HuH-7.5 (cell line): ENCODE measurements at places on chromosomes 11 and 22.

DNA sequence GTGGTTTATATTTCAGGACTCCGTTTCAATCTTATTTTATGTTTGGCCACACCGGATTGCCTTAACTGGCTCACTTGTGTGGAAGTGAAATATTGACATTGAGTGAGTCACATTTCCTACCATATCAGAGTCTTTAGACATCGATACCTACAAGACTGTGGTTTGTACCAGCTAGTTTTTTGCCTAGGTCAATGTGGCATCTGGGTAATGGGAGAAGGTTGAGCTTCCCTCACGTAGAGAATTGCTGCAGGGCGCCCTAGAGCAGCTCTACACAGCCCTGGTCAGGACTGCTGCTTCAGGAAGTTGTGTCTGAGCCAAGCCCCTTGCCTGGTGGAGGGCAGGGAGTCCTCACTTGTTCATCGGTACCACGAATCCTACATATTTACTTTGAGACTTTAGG, 1.6 kb downstream of the GRAMD1B start:
- no peak for DNase-seq

- DNase-seq = no peak
These were observed 291.6 kb downstream of the BUD13 start for GRCh38 chr11:116481126-116481675.

DNA sequence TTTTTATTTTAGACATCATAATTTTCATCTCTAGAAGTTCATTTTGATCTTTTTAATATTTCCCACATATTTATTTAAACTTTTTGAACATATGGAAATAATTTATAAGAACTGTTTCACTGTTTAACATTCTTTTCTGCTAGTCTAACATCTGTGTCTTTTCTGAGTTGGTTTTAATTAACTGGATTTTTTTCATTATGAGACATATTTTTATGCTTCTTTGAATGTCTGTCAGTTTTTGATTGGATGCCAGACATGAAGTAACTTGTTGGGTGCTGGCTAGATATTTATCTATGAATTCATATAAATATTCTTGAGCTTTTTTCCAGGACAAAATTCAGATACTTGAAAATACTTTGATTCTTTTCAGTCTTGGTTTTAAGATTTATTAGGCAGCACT, 317.8 kb upstream of the NCAM1 start:
- no peak for DNase-seq

GRCh38 chr11:87173185-87174039, 135.7 kb downstream of the TMEM135 start:
- no peak for DNase-seq

DNA sequence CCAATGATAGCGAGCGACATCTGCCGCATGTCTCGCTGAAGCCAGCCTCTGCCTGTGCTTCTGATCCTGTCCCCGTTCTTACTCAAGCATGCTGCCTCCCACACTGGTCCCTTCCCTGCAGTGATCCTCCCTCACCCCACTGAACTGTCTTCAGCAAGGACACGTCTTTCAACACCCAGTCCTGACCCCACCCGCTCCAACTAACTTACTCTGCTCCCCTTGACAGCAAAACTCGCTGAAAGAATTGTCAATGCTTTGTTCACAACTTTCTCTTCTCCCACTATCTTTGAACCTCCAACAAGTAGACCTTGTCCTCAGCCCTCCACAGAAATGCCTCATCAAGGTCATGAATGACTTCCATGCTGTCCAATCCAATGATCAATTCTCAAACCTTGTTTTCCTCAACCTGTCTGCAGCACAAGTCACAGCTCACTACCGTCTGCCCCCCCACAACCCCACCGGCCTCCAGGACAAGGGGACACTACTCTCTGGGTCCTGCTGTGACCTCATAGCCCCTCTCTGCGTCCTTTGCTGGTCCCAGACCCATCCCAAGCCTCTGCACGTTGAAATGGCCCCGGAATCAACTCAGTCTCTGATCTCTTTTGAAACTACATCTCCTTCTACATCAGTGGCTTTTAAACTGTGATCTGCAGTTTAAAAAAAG, 108.0 kb downstream of the MICAL3 start:
- DNase-seq = no peak

DNA sequence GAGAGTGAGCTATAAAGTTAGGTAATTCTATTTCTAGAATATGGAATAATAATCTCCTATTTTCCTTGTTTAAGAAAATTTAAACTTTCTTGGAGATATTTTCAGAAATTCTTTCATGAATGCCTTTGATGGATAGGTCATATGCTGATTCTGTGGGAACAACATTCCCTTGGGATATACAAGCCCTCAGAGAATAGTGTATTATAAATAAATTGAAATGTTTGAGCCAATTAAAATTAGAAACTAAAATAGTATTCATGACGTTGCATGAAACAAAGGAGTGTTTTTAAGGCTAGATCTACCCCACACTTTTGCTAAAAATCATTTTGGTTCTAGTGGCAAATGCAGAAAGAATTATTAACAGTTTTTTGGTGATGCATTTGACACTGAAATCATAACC, 269.3 kb upstream of the ANO3 start:
- DNase-seq = no peak

- DNase-seq = no peak
These were observed 10.3 kb downstream of the DHCR7 start for GRCh38 chr11:71437879-71438278.

DNA sequence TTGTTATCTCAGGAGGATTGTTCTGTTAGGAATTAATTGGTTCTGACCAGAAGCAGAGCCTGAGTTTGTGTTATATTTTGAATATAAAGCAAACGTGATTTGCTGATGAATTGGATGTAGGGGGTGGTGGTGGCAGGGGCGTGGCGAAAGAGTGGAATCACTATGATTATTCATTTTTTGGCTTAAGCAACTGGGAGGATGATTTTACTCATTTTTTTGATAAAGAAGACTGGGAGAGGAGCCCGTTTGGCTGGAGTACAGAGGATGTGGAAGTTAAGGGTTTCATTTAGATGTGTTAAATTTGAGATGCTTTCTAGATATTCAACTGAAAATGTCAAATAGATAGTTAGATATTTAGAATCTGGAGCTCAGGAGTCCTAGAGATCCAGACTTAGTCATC, 83.4 kb upstream of the MYO18B start:
- DNase-seq = no peak

DNA sequence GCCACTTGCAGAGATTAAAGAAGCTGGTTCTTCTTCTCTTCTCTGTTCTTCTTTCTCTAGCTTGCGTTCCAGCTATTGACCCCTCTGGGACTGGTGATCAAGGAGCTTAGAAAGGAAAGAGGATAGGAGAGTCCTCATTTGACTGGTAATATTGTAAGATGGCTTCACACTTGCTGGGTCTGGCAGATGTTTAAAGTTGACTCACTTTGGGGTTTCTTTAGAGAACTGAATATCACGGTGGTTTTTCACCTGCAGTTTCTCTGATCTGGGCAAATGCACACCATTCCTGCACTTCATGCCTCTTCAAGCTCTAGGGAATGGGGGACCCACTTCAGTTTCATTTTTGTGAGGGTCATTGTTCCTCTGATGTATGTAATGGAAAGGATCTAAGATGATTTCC, 41.8 kb upstream of the DEUP1 start:
- DNase-seq = no peak

DNA sequence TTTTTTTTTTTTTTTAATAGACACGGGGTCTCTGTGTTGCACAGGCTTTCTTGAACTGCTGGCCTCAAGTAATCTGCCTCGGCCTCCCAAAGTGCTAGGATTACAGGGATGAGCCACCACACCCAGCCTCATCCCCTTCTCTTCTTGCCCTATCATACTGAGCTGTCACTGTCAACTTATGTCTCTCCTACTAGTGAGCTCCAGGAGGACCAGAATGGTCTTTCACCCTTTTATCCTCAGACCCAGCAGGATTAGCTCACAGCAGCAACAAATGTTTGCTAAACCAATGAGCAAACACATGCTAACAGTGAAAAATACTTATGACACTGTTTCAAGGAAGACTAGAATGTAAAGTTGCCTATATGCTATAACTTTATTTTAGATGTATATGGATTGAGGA, 6.4 kb upstream of the NXF1 start:
- DNase-seq = no peak

- no peak for DNase-seq
These were observed 58.0 kb downstream of the KCNJ1 start for GRCh38 chr11:128809128-128809527.

DNA sequence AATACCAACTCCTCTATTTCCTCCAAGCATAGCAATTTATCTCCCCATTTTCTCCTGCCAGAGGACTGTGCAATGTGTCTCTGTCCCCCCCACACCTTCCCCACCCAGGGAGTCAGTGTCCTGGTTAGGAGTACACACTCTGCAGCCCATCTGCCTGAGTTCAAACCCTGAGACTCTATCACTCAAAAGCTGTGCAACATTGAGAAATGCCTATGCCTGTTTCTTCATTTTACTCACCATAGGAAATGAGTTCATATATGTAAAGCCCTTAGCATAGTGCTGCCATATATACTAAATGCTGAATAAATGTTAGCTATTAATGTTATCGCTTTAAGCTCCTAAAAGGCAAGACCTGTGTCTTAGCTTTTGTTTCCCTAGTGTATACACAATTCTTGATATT, 64.0 kb downstream of the TMPRSS5 start:
- no peak for DNase-seq

GRCh38 chr22:37848587-37849088, 581 bp upstream of the EIF3L start:
- no peak for DNase-seq

DNA sequence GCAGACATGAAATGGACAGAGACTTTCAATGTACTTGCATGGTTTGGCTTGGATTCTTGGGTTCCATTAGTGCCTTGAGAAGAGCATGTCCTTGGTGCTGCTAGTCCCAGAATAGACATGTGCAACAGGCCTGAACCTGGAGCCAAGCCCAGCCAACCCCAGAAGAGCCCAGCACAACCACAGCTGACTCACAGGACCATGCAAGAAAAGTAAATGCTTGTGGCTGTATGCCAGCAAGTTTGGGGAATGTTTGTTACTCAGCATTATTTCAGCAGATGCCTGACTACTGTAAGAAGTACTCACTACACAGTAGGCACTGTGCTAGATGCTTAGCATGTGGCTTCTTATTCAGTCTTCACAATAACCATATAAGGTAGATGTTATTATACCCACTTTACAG, 39.2 kb upstream of the HMGXB4 start:
- DNase-seq = no peak

DNA sequence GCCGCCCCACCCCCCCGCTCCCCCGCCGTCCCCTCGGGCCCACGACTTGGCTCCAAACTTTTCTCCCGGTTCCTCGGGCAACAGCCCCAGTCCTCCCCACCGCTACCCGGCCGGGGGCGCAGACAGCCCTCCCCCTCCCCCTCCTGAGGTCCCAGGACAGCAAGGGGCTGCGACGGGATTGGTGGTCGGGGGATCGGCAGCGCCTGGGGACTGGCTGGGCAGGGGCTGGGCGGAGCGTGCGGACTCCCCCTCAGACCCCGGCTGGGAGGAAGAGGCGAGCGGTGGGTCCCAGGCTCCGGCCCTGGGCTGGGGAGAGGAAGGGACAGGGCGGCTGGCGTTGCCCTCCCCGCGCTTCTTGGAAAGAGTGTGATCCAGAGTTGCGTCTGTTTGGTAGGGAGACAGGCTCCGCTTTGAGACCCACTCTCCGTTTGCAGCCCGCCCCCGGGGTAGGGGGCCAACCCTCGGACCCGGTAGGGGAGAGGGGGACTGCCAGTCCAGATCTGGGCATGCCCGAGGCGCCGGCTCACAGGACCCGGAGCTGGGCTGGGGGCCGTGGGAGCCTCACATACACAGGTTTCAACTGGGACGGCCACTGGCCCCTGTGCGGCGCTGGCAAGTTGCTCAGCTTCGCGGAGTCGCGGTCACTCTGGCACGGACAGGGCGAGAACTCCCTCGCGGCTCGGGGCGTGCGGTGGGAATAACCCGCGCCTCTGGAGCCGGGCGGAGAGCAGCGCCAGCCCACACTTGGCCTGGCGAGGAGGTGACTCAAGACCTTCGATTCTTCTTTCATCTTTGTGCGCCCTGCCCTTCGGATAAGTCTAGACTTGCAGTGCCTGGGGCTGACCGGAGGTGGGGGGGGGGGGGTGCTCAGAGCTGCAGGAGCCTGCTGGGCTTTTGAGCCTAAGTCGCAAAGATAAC, 999 bp downstream of the TSKU start:
- DNase-seq = peak; percentile 78

DNA sequence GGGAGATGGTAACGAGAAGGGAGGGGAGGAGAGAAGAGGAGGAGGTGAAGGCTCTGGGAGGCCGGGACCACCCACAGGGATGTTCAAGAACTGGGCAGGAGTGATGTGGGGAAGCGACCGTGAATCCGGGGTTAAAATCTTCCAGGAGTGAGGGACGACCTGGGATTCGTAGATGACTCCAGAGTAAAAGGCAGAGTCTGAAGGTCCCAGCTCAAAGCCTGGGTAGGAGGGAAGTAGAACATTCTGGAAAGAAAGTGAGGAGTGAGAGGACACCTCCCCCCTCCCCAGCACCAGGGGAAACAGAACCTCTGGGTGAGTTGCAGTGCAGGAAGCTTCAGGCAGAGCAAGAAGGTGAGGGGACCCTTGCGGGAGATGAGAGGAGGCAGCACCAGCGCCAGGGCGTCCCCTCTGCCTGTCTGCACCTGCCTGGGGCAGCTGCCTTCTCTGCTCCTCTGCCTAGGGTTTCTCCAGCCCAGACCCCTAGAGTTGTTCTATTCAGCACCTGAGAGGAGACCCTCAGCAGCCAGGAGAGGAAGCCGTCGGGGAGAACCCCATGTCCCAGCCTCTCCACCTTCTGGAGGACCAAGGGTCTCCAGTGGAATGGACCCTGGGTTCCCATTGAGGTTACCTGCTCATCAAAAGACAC, 49.7 kb downstream of the LINC01488 start:
- DNase-seq = no peak

DNA sequence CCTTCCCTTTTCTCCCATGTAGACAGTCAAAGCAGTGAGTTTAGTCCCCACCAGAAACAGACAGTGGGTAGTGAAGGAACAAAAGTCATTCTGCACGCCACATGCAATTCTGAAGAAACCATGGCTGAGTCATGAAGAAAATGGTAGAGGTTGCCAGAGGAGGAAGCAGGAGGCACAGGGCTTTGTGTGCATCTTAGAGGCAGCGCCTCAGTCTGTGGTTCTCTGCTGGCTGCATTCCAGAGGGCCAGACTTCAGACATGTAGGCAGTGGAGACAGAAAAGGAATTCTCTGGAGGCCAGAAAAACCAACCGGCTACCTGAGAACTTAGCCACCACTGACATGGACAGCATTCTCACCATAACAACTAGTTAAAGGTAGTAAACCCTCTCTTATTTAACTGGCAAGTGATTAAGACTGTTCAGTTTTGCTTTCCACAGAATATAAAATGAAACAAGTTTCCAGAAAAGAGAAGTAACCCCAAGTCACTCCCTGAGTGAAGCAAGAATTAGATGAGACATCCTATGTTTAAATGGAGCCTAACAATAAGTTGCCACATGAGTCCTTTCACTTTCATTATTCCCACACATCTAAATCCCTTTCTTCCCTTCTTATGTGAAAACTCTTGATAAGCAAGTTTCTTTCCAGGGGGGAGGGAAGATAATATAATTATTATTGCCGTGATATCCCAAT, 556.1 kb downstream of the SOX6 start:
- DNase-seq = no peak
